ENCODE measurements at places on chromosomes 6 and 20.

DNA sequence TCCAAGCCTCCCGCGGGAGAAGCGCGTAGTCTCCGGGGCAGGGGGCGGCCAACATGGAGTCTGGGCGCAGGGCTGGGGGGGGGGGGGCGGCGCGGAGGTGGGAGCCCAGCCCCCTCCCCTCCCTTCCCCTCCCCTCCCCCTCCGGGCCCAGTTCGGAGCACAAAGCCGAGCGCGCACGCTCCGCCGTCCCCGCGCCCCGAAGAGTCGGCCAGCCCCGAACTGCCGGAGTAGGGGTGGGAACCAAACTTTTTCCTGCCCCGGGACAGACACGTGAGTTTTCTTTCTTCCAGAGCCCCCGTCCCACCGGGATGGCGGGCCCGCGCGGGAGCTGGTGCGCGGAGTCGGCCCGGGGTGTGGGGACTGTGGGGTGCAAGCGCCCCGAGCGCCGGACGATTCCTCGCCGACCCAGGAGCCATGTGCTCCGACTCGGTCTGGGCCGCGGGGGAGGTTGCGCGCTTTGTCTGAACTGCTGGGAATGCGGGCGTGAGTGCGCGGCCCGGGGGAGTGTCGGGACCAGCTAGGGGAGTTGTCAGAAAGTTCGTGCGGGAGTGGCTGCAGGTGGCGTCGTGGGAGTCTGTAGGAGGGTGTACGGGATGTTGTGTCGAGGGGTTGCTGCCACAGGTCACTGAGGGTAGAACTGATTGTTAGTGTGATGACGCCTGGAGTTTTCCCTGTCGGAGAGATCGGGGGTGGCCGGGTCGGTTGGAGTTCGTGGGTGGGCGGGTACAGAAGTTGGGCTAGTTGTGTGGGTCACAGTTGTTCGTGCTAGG, 1.2 kb downstream of the TGIF2 start:
- no peak for DNase-seq

GRCh38 chr6:11484441-11484840, 53.1 kb upstream of the TMEM170B start:
- DNase-seq: no peak

DNA sequence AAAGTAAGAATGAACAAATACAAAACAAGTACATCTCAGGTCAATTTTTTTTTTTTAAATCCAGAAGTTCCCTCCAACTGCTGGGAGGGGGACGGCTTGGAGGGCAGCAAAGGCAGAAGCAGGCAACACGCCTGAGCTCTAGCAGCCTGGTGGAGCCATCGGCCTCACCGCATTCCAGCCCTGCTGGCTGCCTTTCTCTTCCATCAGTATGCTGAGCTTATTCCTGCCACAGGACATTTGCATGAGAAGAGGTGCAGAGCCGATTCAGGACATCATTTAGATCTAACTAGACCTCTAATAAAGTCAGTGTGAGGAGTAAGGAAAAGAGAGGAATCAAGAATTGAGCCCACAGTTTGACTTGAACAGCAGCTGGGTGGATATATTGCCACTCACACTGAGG, 318.8 kb downstream of the ZFAND3 start:
- no peak for DNase-seq

DNA sequence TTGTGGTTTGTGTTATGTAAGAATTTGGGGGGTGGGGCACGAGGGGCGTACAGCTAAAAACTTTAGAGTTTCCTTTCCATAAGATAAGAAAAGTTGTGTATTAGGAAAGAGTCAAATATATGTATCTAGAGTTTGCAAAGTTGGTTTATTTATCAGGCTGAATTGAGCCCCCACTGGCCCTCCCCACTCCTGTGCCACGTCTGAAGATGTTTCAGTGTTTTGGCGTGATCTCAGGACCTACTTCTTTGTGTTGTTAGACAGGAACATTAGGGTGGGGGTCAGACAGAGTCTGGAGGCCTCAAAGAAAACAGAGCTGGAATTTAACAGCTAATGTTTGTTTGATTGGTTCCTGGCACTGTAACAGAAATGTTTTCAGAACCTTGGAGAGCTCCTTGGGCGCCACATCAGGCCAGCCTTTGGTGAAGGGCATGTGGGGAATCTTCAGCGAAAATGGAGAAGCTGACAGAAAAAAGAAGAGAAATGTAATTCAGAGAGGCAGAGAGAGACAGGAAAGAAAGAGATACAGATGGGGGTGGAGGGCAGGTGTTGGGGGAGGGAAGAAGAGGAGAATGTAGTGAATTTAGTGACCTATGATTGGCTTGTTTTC, 674 bp downstream of the NRSN1 start:
- DNase-seq: no peak

DNA sequence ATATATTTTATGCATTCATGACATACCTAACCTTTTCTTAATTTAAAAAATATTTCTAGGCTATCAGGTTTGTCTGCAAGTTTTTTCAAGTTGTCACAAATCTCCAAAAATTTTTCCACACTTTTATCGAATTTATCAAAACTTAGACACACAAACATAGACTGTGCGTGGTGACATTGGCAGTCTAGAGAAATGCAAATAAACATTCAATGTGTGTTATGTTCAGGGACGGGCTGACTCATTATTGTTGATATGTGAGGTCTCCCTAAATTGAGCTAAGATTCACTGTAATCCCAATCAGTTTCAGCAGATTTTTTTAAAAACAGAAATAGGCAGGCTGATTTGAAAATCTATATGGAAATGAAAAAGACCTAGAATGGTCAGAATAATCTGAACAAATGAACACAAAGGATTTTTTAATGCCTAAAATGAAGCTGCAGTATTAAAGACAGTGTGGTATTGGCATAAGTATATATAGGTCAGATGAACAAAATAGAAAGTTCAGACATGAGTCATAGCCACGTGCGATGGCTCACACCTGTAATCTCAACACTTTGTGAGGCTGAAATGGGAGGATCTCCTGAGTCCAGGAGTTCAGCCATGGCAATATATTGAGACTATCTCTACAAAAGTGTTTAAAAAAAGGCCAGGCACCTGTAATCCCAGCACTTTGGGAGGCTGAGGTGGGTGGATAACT, 19.2 kb downstream of the BLTP3A start:
- DNase-seq: no peak

DNA sequence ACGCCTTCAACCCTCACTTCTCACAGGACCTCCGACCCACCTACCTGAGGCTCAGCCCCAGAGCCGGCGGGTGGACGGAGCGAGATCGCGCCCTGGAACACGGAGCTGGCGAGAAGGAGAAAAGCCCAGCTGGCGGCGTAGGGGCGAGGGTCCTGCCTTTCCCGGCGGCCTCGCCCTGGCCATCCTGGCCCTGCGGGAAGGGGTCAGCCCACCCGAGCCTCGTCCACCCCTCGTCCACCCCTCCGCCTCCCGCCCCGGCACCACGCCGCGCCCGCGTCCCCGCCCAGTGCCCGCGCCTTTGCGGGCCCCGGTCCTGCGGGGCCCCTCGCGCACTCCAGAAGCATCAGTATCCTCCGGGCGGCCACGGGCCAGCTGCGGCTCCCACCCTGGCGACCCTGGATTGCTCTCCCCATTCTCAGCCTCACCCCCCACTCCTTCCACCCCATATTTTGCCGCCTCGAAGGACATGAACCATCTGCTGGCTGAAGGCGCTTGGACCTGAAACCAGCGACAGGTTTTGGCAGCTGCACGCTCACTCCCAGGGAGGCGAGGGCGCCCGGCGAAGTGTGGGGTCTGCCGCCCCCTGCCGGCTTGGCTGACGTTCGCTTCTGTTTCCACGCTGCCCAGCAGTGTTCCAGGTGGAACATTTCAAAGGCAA, 65.1 kb downstream of the PLG start:
- peak; percentile 72 for DNase-seq

DNA sequence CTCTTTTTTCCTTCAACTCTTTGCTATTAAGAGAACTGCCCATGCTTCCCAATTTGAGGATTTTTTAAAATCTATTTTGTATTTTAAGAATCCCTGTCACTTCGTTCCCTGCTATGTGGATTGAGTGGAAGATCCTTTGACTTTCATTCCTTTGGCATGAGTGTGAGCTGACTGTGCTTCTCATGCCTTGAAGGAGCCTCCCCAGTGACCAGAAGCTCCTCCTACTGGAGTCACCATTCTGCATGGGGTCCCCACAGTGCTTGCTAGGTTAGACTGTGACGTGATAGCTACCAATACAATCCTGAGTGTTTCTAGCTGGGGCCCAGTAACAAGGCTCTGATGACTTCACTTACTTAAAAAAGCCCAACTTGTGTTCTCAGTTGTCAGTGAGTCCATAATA, 104.4 kb upstream of the LAMP5 start:
- DNase-seq: no peak

DNA sequence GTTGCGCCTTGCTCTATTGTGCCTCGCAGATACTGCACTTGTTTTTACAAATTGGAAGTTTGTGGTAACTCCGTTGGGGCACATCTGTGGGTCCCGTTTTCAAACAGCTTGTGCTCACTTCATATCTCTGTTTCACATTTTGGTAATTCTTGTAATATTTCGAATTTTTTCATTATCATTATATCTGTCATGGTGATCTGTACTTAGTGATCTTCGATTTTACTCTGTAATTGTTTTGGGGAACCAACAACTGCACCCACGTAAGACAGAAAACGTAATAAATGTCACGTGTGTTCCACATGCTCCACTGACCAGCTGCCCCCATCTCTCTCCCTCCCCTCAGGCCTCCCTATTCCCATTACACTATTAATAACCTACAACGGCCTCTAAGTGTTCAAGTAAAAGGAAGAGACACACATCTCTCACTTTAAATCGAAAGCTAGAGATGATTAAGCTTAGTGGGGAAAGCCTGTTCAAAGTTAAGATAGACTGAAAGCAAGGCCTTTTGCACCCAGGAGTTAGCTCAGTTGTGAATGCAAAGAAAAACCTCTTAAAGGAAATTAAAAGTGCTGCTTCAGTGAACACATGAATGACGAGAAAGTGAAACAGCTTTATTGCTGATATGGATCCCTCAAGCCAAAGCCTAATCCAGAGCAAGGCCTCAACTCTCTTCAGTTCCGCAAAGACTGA, 26.9 kb downstream of the TTLL2 start:
- DNase-seq: no peak

- no peak for DNase-seq
Observed at GRCh38 chr20:45361793-45362192, 1.2 kb upstream of the SYS1 start.

GRCh38 chr20:56762401-56762800, 133.3 kb downstream of the TFAP2C start:
- no peak for DNase-seq

DNA sequence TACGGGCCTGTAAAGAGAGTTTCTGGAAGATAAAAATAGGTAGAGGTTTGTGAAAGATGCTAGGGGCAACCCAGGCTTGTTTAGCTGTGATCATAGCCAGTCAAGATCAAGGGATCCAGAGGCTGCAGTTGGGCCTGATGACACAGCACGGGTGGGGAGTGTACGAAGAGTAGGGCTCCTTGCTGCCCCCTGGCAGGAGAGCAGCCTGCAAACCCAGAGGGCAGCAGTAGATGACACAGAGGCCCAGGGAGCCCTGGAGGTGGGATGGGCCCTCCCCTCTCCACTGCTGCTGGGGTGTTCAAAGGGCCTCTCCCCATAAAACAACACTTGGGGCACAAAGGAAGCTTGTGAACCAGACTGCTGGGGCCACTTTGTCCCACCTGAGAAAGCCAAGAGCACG, 47.2 kb downstream of the VEGFA start:
- DNase-seq: no peak

DNA sequence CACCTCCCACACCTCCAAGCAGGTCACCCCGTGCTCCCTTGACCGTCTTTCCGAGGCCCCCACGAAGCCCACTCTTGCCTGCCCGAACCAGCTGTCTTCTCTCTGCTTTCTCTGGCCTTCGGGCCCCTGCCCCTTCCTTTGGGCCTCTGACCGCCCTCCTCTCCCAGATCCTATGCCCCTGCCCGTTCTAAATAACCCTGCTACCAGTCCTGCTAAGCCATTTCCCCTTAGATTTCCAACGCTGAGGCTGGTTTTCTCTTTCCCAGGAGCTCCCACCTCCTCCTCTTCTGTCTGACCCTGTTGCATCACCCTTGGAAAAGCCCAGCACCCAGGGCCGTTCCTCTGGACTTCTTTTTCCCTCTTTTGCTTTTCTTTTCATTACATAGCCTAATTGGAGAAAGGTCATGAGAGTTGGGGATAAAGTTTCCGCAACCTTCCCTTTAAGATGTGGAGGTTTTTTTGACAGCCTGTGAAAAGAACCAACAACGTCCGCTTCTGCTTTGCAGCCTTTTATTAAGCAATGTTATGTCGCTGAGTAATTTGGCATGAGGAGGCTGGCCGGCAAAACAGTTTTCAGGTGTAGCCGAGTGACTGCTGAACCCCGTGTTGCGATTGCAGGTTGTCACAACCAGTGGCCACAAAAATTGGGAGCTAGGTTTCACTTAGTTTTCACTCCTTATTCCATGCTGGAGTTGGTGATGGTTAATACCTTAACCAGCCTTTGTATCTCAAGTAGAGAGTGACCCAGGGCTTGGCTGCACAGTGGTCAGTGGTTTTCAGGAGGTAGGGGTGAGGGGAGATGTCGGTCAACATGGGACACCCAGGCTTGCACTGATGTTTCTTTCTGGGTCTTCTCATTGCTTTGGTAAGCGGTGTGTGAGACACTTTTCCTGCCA, 970 bp downstream of the BLTP3A start:
- DNase-seq: no peak

- DNase-seq: no peak
Observed at GRCh38 chr6:2865694-2866151, 24.1 kb upstream of the SERPINB1 start.

DNA sequence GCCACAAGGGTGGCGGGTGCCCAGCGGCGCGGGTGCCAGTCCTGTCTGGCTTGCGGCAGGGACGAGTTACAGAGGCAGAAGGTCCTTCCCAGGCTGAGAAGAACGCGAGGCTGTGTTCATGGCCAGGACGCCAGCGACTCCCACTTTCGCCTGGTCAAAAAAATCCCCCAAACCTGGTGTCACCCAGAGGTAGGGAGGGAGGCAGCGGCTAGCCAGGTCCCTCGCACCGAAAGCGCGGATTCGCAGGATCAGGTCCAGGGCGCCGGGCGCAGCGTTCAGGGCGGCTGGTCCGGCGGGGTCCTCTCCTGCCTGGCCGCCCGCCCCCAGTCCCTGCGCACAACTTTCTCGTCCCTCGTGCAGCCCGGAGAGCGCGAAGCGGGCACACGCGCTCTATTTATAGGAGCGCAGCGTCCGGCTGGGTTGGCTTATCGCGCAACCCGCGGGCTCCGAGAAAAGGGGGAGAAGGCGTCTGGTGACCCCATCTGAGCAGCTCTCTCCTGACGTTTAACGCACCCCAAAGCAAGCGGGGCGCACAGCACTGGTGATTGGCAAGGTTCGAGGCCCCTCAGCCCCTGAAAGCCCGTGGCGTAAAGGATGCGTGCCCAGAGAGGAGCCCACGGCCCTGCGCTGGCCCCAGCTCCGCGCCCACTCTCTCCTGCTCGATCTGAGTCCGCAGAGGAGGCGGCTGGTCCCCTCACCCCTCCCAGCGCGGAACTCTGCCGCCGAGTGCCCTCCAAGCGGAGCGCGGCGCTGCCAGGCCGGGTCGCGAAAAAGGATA, 519 bp downstream of the CBLN4 start:
- no peak for DNase-seq

All from D721Med (cell line).